Adrenal gland (tissue), 19 donors: ENCODE measurements at places on chromosomes 1 and 21.
A peak's percentile ranks its signal among the peaks of the same experiment; 100 is the strongest.

- DNase-seq, result no peak
Observed at GRCh38 chr1:180889325-180889724, 23.4 kb upstream of the KIAA1614 start.

- DNase-seq, result no peak
Observed at GRCh38 chr1:15618077-15618654, 908 bp downstream of the DDI2 start.

GRCh38 chr1:208158640-208159554 is 85.3 kb downstream of the PLXNA2 start:
- no peak for DNase-seq

DNA sequence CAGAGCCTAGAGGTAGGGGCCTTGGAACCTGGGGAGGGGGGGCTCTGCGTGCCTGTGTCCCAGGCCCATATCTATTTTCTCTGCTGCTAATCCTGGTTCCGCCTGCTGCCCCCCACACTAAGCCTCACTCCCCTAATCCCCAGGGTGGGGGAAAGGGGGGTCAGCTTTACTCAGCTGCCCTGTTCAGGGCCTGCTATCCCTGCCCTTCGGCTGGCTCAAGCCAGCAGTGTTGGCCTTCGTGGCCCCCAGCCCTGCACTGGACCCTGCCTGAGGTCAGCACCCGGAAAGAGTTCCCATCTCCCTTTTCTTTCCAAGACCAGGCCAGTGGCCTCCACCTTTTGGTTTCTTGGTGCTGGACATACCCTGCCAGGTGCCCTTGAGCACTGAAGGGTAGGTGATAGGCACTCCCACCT is 8.4 kb downstream of the ZBTB7B start:
- DNase-seq, result no peak

DNA sequence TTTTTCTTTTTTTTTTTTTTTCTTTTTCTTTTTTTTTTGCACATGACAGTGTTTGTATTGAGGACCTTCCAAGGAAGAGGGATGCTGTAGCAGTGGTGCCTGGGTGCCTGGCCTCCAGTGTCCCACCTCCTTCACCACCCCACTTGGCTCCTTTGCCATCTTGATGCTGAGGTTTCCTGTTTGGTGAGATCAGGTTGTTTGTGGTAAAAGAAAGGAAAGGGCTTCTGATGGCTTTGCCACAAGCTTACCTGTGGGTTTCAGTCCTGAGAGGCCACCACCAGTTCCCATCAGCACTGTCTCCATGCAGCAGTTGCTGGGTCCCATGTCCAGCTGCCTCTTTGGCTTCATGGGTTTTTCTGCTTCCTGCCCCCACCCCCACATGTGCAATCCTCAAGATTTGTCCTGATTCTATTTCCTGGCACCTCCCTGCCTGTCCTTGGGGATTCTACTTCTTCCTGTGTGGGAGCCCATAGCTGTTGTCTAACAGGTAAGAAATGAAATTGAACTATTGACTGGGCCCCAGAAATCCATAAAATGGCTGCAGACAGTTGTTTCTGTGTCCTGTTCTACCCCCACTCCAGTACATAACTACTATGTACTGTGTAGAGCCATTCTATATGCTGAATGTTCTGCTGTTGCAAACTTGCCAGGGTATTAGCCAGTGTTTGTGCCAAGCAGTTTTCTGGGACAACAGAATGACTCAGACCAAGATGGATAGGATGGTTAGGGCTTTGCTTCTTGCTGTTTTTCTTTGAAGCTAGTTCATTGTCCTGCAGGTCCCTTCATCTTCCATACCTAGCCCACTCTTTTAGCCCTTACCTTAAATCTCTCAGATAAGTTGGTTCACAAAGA is 4.2 kb upstream of the CCDC28B start:
- peak; percentile 54 for DNase-seq

DNA sequence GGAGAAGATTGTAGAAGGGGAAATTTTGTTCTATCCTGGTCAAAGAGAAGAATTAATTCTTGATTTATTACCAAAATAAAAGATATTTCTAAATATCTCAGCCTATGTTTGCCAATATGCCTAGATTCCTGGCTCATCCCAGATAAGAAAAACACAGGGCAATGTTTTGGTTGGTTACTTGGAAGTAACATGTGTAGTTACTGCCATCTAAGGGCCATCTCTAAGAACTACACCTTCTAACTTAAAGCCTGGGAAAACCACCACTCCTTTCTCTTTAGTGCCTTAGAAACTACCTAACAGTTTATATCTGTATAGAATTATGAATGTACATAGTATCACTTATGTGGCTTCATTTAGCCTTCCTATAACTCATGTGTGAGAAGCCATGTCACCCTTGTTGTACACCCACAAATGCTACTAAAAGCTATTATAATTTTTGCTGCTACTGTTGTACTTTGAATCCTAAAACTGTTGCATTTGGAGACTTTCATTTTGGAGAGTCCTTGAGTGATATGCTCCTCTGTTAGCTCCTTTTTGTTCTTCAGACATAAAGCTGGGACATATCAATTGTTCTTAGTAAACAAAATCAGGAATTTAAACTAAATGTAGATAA is 4.5 kb downstream of the AIM2 start:
- no peak for DNase-seq

DNA sequence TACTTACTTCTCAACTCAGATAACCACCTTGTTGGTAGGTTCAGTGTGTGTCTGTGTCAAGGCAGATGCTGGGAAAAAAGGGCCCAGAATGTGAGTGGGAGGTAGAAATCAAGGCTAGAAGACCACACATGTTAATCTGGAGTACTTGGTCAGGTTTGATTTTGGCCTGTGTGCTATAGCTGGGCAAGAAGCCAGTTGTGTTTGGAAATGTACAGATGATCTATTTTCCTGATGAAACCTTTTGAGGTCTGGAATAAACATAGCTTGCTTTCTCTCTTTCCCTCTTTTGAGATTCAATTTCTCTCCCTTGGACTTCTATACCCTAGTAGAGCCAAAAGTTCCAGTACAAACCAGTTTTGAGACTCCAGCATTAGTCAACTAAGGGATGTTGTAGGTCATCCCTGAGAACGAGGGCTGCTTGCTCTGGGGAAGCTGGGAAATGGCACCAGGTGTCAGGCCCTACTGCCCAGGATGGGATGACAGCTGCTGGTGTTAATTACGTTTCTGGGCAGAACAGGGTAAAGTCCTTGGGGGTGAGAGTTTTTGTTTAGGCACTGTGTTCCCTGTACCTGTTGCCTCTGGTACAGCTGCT is 15.8 kb downstream of the MAPKAPK2 start:
- no peak for DNase-seq

GRCh38 chr1:27979151-27979858 is 19.5 kb downstream of the XKR8 start:
- DNase-seq, result no peak

DNA sequence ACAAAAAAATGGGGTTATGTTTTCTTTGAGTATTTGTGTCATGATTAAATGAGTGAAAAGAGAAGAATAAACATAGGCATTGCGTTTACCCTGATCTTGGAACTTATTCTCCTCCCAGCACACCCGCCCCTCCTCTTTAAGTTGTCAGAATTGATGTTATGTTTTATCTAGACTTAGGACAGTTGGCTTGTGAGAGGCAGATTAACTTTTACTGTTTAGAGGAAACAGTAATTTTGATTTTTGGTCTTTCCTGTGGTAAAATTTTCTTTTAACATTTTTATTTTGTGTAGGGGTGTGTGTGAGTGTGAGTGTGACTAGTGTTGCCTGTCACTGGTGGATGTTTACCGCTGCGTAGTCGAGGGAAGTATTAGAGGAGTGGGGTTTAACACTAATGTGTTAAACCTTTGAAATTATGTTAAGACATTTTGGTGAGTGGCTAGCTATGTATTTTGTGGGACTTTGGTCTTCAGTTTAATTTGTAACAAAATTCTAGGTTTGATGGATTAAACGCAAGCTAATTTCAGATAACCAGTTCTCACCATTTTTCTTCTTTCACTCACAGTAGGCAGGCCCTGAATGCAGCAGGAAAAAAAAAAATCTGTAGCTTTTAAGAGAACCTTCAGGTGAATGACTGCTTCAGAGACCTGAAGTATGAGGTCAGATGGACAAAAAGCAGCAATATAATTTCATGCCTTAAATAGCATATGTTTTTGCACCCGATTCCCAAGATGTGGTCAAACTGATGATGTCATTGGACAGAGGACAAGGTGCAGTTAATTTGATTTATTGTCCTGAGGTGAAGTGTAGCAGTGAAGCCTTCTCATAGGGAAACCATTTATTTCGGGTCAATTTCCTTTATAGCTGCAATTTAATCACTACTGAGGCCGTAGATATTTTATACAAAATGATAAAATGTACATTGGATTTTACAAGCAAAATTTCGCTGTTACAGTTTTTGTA is 2.7 kb downstream of the POU2F1 start:
- no peak for DNase-seq

DNA sequence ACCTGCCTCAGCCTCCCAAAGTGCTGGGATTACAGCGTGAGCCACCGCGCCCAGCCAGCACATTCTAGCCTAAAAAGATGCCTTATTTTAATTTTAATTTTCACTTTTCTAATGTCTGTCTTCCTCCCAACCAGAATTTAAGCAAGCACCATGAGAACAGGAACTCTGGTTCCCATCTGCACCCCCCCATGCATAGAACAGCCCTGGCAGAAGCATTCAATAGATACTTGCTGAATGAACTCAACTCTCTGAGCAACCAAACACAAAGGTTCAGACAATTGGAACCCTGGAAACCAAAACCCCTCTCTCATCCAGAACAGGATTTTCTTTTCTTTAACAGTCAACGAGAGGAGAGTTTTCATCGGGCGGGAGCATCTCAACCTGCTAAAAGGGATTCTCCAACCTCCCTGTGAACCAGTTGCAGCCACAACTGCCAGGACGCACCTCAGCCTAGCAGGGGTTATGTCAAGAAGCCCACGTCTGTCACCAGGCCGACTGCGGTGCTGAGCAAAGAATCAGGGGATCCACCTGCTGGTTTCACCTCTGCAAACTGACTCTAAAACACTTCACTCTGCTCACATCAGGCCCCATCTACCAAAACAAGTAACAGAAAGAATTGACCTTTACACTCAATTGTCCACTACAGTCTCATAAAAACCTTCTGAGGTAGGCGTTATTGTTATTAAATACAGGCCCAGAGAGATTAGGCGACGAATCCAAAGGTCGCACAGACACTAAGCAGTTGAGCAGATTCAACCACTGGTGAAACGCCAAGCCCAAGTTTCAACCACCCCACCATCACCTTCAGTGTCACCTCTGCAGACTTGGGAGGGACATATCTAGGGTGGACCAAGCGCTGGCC is 1.7 kb downstream of the KIAA2013 start:
- no peak for DNase-seq

DNA sequence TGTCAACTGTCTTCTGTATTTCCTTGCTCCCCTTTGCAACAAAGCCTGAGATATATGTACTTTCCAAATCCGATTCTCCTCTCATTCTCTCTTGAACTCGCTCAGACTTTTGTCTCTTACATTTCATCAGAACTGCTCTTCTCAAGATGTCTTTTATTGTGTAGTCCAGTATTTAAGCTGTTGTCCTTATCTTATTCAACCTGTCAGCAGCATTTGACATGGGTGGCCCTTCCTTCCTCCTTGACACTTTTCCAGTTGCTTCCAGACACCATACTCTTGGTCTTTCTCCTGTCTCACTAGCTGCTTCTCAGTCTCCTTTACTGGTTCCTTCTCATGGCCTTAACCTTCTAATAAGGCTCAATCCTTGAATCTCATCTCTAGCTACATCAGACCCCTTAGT is 47.0 kb downstream of the TSNAX start:
- DNase-seq, result no peak

GRCh38 chr1:67978890-67979516 is 71.4 kb downstream of the DIRAS3 start:
- no peak for DNase-seq

- DNase-seq, result peak; percentile 43
Observed at GRCh38 chr1:246782120-246782900, 58.1 kb downstream of the SCCPDH start.

DNA sequence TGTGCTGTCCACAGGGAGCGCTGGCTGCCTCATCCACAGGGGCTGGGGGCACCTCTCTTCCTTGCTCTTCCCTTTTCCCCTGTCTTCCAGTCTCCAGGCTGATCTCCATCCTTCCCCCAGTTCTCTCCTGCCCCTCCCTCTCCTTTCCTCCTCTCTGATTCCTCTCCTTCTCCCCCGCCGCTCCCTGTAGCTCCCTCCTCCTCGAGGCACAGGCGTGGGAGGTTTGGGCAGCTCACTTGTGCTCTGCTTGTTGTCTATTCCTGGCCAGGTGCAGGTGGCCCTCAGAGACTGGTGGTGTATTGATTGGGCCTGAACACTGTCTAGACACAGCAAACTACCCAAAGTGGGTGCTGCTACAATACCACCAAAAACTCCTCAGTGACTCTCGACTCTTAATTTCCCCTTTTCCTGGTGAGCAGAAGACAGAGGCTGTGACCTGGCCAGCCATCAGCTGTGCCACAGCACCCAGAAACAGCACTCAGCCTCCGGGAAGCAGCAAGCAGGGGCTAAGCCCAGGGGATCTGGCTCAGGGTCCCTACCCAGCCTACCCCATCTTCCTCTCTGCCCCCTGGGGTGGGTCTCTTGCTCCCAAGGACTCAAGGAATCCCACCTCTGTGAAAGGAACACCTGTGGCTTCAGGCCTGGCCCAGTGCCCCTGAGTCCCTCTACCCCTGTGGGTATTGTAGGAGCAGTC is 93.3 kb downstream of the DDX20 start:
- DNase-seq, result no peak

GRCh38 chr1:97350662-97351061 is 570.2 kb downstream of the DPYD start:
- DNase-seq, result no peak

GRCh38 chr1:56821462-56821797 is 2.2 kb upstream of the FYB2 start:
- no peak for DNase-seq

- peak; percentile 61 for DNase-seq
Observed at GRCh38 chr1:183209533-183210158, 23.6 kb downstream of the LAMC2 start.

- no peak for DNase-seq
Observed at GRCh38 chr1:52145137-52145536, 3.2 kb downstream of the ZFYVE9 start.

DNA sequence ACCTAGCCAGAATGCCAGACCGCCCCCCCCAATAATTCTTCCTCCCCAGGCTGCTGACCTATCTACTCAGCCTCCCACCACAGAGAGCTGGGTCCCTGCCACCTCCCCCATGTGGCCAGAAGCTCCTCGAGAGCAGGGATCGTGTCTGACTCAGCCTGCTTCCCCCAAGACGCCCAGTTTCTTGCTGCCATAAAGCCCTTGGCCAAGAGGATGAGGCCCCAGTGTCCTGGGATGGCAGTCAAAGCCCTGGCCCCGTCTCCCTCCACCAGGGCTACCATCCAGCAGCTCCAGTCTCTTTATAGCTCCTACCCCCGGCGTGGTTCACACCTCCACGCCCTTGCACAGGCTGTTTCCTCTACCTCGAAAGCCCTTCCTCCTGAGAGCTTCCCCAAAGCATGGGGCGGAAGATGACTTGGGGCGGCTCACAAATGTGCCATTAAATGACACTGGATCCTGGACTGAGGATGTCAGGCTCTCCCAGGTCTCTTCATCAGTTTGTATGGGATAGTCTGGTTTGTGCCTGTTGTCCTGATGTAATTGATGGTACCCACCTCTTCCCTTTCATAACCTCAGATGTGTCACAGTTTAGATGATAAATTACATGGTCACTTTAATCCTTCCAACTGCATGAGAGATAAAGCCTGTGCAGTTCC is 13.2 kb downstream of the ADGRB2 start:
- DNase-seq, result no peak
